Upper lobe of left lung (tissue), 6 donors: ENCODE measurements at places on chromosomes 6 and 20. TPM values are rescaled to one million over a fixed set of nuclear protein-coding genes. Genes with fewer than 3 reads are reported as not detected.
A peak's percentile ranks its signal among the peaks of the same experiment; 100 is the strongest.

- H3K4me1 ChIP-seq = peaks cover 9% of the 10 kb centered on the region
- no peak for DNase-seq
- no peaks in the 10 kb centered on the region for H3K27me3 ChIP-seq
- no peak overlapping the region for H3K4me3 ChIP-seq
Measured at GRCh38 chr20:50054231-50054547, 58.8 kb downstream of the UBE2V1 start.

ACSS2 gene
- total RNA-seq = 192 TPM

KIAA0408 gene
- 30.4 TPM for total RNA-seq

DNA sequence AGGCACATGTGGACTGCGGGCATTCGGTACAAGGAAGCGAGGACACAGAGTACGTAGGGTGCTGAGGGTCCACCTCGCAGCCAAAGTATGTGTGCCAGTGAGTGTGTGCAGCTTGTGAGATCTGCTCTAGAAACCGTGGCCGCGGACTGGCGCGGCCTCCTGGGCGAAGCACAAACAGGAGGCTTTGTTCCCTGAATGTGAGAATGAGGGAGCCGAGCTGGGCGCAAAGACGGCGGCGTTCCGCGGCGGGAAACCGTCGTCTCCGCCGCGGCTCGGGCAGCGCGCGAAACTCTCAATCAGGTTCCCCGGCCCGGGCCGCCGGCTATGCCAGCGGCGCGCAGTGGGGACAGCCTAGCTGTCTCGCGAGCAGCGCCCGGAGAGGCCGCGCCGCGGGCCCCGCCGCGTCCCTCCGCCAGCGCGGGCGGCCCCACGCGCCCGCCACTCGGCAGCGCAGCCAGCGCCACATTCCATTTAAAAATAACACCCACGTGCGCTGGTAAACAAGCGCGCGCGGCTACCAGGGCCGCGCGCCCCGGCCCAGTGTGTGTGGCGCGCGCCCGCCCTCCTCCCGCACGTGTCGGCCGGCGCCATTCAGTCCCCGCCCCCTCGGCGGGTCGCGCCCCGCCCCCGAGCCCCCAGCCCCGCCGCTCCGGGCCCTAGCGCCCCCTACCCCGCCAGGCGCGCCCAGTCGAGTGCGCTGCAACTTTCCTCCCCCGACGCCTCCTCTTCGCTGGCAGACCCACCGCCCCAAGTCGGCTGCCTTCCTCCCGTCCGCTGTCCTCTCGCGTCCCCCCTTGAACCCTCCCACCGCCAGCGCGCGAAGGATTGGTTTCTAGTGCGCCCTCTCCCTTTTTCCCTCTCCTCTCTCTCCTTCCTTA is 3.0 kb upstream of the FOXO3 start:
- H3K4me3 ChIP-seq = peak overlapping the region; percentile 89
- H3K4me1 ChIP-seq = peaks cover 13% of the 10 kb centered on the region
- DNase-seq = peak; percentile 82
- H3K27me3 ChIP-seq = no peaks in the 10 kb centered on the region
- peak overlapping the region; percentile 100 for H3K27ac ChIP-seq

DNA sequence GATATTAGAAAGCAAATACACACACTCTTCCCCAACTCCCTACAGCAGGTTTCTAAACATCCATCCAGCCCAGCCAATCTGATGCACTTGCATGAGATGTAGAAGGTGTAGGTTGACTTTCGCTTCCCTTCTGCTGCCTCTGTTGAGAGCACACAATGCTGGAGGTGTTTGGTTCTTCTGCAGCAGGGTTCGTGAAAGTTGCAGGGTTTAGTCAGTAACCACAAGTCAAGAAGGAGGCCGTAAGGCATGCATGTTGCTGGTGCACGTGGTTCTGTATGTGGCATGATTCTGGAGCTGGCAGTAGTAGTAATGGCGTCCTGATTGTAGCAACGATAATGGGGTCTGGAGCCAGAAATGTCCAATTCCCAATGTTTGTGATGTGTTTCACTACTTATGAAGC is 53.0 kb downstream of the DEK start:
- H3K4me1 ChIP-seq = no peaks in the 10 kb centered on the region

DNA sequence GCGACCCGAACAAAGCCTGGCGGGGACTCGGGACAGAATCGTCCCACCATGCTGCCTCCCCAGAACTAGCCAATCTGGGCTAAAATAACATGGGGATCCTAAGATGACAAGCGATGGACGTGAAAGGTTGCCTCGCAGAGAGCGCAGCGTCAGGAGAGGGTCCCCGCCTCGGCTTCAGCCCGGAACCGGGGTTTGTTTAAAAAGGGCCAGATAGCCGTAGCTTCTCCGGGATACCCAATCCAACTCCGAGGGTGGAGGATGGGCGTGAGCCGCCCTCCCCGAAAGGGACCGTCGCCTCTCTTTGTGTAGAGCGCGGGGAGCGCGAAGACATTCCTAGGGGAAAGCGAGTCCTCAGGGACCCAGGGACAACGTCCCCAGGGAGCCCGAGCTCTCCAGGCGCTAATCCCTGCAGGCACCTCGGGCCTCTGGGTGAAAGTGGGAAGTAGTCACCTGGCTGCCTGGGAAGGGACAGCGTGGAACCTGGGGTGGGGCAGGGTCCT is 643 bp downstream of the CD24 start:
- H3K36me3 ChIP-seq = no peaks in the 10 kb centered on the region
- peak overlapping the region; percentile 57 for H3K4me3 ChIP-seq
- H3K27me3 ChIP-seq = no peaks in the 10 kb centered on the region
- DNase-seq = no peak
